ENCODE measurements at places on chromosomes 7 and 10.
A peak's percentile ranks its signal among the peaks of the same experiment; 100 is the strongest.

DNA sequence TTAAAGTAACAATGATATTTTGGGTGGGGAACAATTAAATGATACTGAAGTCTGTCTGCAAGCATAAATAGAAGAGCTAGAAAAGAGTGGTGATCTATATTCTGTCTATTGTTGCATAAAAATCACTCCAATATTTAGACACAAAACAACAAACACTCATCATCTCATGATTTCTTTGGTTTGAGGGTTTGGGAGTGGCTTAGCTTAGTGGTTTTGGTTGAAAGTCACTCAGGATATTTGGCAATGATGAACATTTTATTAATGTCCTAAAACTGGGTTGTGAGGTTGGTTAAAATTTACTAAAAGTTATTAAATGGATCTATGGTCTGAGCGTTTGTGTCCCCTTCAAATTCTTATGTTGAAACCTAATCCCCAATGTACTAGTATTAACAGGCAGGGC, 54.7 kb upstream of the EGFR start:
- no peak for DNase-seq

- DNase-seq, result no peak
These were observed 1.4 kb downstream of the MYO1G start for GRCh38 chr7:44977304-44977958.

GRCh38 chr10:62582804-62583208, 208.6 kb downstream of the ZNF365 start:
- DNase-seq, result no peak

DNA sequence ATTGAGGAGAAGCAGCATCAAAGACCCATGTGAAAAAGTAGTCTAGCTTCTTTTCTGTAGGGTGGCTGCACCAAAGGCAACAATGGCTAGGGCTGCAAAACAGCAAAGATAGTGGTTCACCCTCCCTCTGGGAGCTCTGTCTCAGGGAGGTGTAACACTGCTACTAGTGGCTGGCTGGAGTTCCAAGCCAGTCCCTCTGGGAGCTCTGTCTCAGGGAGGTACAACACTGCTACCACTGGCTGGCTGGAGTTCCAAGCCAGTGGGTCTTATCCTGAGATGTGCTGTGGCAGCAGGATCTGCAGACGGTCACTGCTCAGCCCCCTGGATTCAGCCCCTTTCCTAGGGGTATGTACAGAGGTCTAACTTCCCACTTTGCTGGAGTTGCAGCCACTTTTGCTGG, 37.9 kb upstream of the TMEM140 start:
- DNase-seq, result peak; percentile 59

DNA sequence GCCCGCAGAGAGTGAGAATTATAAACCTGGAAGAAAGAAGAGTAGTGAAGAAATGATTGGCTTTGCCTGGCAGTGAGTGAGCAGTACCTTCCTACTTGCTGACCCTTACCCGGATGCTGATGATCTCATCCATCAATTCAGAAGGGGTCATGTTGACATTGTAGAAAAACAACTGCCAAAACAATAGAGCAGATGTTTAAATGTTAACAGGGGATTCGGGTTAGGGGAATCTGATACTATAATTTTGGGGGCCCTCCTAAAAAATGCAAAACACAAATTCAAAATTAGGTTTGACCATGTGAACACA, 78.1 kb downstream of the MYOF start:
- DNase-seq, result no peak

DNA sequence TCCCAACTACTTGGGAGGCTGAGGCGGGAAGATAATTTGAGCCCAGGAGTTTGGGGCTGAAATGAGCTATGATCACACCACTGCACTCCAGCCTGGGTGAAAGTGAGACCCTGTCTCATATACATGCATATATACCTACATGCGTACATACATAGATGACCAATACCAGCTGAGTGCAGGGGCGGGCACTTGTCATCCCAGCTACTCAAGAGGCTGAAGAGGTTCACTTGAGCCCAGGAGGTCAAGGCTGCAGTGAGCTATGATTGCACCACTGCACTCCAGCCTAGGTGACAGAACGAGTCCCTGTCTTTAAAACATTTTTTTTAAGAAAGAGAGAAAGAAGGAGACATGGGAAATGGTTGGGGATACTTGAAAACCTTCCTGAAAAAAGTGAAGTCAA, 17.4 kb upstream of the PROSER2 start:
- DNase-seq, result no peak

- DNase-seq, result peak; percentile 3
These were observed 45.3 kb upstream of the ZNF800 start for GRCh38 chr7:127437837-127438236.

GRCh38 chr10:95401704-95402469, 111.1 kb upstream of the PDLIM1 start:
- no peak for DNase-seq

GRCh38 chr10:102918817-102919245, 737 bp downstream of the CNNM2 start:
- DNase-seq, result peak; percentile 43

DNA sequence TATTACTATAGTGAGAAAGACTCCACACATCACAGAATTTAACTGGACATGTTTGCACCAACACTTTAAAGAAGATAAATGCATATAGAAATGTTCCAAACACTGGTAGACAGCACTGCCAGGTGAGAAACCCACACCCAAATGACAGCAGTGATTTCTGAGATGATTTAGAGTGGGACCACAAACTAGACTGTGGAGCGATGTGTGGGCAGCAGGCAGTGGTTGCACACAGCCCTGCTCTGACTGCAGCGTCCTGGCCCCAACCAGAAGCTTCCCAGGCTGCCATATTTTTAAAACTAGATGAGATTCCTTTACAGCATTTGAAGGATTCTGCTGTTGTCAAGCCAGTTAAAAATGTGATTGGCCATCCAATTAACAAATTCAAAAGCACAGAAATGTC, 47.7 kb upstream of the COMMD3 start:
- DNase-seq, result no peak

DNA sequence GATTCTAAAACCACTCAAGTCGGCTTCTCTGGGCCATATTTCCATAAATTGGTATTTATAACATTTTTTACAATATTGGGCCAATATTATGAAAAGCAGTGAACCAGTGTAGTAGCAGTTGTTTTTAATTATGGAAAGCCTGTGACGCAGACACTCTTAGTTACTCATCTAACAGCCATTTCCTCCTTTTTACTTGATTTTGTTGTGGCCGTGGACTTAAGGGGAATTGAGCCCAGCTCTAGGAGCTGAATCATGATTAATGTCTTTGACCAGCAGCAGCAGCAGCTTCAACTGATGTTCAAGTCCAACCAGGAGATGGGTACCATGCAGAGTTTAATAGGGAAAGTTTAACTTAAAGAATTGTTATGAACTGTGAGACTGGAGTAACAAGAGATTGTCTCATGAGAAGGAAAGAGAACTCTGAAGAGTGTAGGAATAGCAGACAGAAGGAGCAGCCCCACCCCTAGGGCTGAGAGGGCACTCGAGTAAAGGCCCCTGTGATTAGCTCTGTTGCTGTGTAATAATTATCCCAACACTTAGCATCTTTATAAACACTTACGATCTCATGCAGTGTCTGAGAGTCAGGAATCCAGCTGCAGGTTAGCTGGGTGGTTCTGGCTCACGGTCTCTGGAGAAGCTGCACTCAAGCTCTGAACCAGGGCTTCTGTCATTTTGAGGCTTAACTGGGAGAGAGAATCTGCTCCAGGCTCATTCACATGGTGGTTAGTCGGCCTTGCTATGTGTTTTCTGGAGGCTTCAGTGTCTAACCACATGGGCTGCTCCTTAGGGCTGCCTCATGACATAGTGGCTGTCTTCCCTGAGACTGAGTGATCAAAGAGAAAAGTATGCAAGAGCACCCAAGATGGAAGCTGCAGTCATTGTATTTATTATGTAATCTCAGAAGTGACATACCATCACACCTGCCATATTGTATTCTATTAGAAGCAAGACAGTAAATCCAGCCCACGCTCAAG, 4.6 kb downstream of the LANCL2 start:
- DNase-seq, result no peak

- DNase-seq, result peak; percentile 35
These were observed 85.5 kb downstream of the PRTFDC1 start for GRCh38 chr10:24866604-24867583.

GRCh38 chr7:134694767-134695166, 48.1 kb downstream of the BPGM start:
- DNase-seq, result no peak

DNA sequence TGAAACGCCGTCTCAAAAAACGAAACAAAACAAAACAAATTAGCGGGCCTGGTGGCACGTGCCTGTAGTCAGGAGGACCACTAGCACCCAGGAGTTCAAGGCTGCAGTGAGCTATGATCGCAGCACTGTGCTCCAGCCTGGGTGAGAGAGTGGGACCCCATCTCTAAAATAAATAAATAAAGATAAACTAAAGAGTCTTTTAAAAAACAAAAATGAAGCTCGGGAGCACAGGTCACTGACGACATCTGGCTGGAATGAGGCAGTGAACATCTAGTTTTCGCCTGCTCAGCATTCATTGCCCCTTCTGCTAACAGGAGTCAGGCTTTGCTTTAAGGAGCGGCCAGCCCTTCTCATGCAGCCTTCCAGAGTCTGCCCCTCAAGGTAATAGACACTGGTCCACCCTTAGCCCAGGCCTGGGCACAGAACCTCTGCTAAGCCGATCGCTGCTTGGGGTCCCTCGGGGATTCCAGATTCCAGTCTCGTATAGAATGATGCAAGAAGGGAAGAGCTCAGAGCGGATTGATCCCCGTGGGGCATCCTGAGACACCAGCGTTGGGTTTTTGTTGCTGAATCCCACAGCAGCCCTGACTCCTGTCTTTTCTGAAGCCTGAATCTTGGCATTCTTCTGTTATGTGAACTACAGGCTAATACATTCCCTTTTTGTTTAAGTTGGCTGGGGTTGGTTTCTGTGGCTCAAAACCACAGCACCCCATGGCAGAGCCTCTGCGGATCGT, 14.2 kb upstream of the FOXK1 start:
- DNase-seq, result no peak

DNA sequence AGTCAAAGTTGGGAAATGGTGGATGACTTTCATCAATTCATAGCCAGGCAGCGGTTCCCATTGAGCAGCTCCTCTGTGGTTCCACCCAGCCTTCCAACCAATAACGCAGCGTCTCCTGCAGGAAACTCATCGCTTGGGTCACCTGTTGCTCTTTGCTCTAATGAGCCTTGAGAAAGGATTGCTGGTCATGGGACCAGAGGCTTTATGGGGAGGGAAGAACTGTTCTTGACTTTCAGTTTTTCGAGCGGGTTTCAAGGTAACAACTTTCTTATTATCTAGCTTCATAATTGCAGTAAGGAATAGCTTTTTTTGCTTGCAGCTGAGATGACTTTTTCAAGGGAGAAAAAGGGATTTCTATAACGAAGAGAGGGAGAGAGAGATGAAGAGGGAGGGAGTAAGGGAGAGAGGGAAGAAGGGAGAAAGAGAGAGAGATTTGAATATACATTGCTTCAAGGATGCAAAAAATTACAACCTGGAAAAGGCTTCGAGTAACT, 405 bp upstream of the ENTPD1 start:
- DNase-seq, result peak; percentile 77

- no peak for DNase-seq
These were observed 67.4 kb downstream of the FOXP2 start for GRCh38 chr7:114481999-114482398.

GRCh38 chr10:101237081-101237981, 8.1 kb upstream of the LBX1 start:
- DNase-seq, result peak; percentile 67

DNA sequence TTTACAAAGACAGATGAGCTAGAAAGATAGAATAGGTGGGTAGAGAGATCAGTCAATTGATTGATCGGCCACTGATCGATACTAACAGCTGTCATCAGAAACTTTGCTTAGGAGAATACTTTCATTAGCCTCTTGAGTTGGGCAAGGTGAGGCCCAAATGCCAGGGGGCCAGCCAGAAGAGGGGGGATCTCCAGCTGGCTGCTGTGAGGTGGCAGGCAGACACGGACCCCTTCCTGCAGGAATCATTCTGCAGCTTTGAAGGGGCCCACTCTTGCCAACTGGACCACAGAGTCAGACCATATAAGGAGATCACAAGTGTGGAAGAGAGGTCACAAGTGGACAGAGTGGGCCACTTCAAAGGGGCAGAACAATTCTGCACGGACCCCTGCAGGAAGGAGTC, 62.9 kb upstream of the DOCK1 start:
- DNase-seq, result no peak

DNA sequence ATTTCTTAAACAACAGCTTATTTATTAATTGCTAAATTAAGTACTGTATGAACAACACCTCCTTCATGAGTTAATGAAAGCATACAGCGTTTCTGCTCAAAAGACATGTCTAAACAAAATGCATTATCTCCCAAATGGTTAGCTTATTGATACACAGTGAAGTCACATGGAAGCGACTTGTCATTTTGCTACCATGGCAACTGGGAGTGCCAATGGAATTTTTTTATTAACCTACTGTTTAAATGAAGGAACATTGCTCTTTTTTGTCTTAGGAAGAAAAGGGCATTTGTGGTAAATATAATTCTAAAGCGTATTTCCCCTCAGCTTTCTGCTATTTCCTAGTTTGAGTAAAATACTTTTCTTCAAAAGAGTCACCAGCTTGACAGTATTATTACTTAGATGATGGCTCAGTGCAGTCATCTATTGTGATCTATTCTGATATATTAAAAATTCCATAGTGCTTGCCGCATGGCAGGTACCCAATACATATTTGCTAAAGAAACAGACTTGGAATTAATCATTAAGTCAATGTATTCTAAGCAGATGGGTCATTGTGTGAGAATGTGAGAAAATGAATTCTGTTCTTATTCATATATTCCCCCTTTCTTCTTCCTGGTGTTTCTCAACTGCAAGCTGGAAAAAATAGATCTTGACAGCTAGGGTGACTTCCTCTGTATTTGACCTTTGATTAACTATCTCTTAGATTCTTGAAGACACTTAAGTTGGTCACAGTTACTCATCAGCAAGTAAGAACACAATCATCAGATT, 818.3 kb downstream of the MAGI2 start:
- no peak for DNase-seq

DNA sequence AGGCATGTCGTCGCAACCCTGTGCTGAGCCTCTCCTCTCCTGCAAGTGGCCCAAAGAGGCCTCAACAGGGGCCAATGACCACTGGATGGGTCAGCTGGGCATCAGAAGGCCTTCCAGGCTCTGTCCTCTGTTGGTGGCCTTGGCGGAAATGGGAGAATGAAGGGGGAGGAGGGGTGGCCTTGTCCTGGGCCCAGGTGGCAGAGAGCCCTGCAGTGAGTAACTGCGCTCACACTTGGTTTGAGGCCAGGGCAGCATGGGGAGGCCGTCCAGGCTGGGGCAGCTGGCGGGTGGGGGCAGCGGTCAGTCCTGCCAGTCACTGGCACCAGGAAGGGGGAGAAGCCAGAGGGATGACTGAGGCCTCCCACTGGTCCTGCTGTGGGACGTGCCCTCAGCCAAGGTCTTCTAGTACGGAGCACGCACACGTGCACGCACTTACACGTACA, 59.8 kb downstream of the LHPP start:
- DNase-seq, result no peak

- no peak for DNase-seq
These were observed 67.0 kb upstream of the PLXDC2 start for GRCh38 chr10:19749185-19749729.

DNA sequence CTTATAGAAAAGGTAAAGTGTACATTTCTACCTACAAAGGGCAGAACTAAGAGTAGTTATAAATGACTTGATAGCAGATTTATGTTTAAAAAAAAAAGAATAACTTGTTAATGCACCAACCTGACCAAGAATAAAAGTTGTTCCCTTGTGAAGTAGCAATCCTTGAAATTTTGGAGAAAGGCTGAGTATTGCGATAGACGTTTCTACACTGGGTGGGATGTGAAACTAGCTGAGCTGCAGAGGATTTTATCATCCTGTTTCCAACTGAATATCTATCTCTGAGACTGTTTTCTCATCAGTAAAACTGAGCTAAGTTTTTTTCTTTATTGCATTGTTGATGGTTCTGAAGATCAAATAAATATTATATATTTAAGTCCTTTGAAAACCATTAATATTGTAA, 14.6 kb downstream of the MDFIC start:
- no peak for DNase-seq

GRCh38 chr7:127392182-127392565, 334 bp downstream of the ZNF800 start:
- peak; percentile 65 for DNase-seq
